ENCODE measurements at places on chromosomes 5 and 9.

DNA sequence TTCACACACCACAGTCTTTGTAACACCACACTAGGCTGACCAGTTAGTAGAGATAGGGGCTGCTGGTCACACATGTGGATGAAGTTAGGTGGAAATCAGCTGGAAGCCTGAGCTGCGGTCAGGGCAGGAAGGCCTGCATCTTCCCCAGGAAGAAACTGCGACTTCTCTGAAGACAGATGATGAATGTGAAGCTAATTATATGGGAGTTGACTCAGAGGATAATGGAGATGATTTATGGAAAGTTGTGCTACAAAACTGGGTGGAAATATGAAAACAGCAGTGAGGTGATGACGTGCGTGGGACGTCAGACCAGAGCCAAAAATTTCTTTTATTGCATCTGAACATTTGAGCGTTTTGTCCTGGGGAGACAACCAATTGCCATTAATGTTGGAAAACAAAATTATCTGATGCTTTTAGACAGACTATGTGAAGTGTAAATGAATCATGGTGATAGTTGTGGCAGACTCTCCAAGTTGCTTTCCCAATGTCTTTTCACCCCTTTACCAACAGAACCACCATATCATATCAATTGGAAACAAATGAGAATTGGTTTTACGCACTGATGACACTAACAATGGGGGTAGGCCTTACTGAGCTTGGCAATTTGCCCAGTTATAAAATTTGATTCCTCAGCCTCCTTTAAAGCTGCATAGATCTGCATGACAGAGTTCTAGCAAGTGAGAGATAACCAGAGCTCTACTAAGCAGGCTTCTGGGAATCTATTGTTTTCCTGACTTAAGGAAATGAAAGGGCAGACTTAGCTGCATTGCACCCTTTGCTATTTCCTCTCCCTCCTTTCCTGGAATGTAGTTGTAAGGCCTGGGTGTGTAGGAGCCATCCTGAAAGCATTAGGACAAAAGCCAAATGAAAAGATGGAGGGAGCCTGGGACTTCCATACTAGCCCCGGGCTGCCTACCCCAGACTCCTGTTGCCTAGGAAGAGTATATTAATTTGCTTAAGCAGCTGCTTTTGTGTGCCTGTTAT, 84.0 kb downstream of the RAB3C start:
- DNase-seq, result no peak

GRCh38 chr5:158929552-158930218, 170.0 kb downstream of the EBF1 start:
- DNase-seq, result no peak

DNA sequence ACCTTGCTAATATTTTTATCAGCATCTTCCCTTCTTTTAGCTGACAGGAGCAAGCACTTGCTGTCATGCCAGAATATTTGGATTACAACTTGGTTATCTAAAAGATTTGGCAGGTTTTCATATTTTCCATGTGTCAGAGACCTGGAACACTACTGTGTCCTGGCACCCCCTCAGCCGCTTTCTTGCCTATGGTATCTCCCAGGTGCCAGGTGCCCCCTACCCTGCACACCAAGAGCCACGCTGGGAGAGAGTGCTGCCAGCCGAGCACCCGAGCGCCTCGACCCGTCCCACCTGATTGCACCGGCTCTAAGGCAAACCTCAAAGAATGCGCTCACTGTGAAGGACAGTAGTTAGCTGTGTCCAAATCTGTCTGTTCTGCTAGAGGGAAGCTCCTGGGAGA, 84.8 kb downstream of the GTF3C4 start:
- no peak for DNase-seq

- DNase-seq, result no peak
Observed at GRCh38 chr5:12095808-12096281, 191.6 kb upstream of the CTNND2 start.

GRCh38 chr9:77753180-77753579, 105.1 kb upstream of the GNA14 start:
- no peak for DNase-seq

DNA sequence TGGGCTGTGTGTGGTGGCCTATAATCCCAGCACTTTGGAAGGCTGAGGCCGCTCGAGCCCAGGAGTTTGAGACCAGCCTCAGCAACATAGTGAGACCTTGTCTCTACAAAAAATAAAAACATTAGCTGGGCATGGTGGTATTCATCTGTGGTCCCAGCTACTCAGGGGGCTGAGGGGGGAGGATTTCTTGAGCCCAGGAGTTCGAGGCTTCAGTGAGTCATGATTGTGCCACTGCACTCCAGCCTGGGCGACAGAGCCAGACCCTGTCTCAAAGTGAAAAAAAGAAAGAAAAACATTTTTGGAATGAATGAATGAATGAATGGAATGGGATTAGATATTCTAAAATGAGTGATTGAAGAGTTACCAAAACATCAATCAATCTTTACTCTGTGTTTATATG, 85.8 kb downstream of the FGF1 start:
- DNase-seq, result no peak

DNA sequence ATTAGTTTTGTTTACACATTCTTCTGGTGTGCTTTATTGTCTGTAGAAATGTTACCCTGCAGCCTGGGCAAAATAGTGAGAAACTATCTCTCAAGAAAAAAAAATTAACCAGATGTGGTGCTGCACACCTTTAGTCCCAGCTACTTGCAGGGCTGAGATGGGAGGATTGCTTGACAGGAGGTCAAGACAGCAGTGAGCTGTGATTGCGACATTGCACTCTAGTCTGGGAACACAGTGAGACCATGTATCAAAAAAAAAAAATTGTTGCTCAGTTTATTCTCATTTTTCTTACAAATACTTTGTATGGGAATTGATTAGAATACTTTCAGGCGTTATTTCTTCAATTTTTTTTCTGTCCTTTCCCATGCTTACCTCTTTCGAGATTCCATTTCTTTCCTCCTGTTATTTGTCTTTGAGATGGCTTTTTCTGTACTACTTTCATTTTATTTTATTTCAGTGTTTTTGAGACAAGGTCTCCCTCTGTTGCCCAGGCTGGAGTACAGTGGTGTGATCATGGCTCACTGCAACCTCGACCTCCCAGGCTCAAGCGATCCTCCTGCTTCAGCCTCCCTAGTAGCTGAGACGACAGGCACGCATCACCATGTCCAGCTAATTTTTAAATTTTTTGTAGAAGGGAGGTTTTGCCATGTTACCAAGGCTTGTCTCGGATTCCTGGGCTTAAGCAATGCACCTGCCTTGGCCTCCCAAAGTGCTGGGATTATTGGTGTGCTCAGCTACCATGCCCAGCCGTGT, 24.9 kb downstream of the TENT2 start:
- no peak for DNase-seq

GRCh38 chr9:99858087-99858486, 36.4 kb downstream of the NR4A3 start:
- no peak for DNase-seq

DNA sequence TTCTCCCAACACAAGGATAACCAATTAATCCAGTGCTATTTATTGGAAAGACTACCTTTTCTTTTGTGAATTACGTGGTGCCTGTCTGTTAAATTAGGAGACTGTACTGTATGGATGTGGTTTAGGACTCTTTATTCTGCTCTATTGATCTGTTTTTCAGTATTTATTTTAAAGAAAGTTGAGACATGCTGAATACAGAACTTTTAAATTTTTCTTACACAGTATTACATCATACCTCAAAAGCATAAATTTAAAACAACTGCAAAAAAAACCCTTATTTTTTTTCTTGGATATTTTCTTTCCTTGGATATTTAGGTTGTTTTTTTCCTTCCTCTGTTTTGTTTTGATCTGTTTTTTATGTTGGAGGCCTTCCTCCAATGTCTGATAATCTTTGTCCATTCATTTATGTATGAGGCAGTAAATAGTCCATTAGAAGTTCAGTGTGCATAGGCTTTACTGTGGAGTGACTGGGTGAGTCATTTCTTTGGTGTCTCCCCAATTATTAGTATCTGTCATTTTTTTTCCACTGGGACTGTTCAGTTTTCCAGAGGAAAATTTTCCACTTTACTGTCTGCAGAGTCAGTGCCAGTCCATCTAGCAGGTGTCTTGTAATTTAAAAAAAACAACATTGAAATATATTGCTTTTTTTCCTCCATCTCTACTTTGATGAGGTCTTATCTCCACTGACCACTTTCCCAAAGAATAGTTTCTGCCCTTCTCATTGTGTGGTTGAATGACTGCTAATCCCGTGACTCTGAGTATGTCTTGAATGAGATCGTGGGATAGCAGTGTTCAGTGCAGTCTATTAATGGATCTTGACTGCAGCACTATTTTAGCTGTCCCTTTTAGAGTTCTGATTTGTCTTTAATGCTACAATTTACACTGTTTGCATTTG, 15.2 kb downstream of the CYSTM1 start:
- DNase-seq, result no peak

DNA sequence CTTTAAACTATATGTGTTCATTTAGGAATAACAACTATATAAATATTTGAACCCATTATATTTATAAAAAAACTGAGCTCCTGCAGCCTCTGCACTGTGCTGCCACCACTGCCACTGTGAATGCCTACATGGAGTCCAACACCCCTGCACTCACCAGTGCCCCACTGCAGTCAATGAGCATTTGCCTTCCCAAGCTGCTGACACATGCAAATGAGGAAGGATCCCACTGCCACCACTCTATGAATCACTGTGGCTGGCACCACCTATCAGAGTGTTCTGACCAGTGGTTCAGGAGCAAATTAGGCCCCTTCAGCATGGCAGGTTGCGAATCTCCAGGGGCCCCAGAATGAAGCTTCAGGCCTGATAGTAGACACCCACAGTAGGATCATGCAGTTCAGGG, 9.1 kb downstream of the IFNA5 start:
- no peak for DNase-seq

Measured in stimulated activated CD8-positive, alpha-beta memory T cell treated with anti-CD3 and anti-CD28 coated beads, Interleukin-4, amount 100 ng/mL, for 1 hour (primary cell).